ENCODE measurements at places on chromosomes 7 and 10.

GRCh38 chr7:124088590-124088989, 55.7 kb upstream of the TMEM229A start:
- DNase-seq: no peak

DNA sequence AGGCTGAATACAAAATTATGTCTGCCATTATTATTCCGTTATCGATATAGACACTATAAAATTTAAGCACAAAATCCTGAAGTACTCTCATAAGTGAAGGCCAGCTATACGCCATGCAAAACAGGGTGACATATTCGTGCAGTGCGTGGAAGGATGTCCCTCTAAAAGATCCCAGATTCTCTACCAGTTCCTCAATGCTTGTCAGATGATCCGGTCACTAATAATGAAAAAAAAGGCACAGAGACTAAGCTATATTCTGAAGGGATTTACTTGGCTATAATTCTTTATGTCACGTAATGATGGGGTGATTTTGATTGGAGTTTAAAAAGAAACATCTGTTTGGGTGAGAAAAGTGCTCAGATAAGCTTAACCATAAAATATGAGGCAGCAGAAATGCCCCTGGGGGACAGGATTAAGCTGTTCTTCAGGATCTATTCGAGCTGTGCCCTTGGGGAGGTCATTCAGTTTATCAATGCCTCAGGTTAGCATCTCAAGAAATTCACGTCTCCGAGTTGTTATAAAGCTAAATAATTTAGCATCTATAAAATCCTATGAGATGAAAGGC, 229.7 kb upstream of the PITRM1 start:
- DNase-seq: no peak

- no peak for DNase-seq
Measured at GRCh38 chr10:117178190-117178589, 19.1 kb upstream of the KCNK18 start.

- DNase-seq: no peak
Measured at GRCh38 chr7:18354108-18355085, 141.2 kb upstream of the HDAC9 start.

GRCh38 chr7:22417349-22417748, 60.4 kb upstream of the RAPGEF5 start:
- no peak for DNase-seq

DNA sequence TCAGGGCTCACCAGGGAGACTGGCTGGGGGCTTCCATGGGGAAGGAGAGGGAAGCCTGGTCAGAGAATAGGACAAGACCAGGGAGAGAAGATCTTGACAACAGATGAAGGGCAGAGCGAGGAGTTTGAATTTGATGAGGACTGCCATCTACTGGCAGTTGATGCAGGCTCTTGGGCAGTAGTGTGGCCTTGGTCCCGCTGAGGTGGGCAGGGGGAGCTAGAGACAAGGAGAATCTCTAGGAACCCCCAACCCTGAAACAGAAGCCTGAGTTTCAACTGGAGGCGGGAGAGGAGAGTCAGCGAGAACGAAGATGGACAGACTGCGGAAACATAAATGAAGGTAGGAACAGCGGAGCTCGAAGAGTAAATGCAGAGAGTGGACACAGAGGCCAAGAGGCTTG, 81.0 kb downstream of the PPP1R3C start:
- DNase-seq: no peak

- DNase-seq: no peak
Measured at GRCh38 chr7:35536396-35536826, 158.5 kb downstream of the HERPUD2 start.

GRCh38 chr7:149440222-149440621, 20.6 kb downstream of the ZNF777 start:
- no peak for DNase-seq

DNA sequence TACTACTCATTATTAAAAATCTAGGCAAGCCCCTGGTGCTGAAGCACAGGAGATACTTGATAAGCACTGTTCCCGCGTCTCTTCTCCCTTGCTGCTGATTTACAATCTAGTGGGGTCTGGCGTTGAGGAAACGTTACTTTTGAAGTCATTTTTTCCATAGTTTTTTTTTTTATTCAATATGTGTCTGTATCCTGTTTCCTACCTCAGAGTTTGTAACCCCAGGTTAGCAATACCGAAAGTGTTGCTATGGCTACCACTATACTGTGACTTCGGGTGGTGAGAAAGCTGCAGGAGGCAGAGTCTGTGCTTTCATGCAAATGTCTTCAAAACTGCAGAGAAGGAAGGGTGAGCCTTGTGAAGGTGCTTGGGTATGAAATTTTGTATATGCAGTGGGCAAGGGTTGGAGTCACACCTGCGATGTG, 458.8 kb upstream of the GHITM start:
- DNase-seq: no peak

- DNase-seq: no peak
Measured at GRCh38 chr7:107644309-107644974, 16.2 kb upstream of the SLC26A4 start.

DNA sequence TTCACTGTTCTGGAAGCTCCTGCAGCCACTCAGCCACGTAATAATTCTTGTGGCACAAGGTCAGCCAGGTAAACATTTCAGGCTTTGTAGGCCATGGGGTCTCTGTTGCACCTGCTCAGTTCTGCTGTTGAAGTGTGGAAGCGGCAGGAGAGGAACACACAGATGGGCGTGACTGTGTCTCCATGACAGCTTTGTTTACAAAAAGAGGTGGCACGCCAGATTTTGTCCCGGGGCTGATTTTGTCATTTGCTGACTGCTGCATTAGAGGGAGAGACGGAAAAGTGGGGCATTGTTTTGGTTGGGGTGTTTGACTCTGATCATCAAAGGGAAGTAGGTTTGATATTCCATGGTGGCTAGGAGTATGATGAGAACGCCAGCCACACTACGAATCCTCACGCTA, 103.1 kb downstream of the PRKAG2 start:
- DNase-seq: no peak

GRCh38 chr10:62707810-62708209, 96.7 kb upstream of the ADO start:
- DNase-seq: no peak

DNA sequence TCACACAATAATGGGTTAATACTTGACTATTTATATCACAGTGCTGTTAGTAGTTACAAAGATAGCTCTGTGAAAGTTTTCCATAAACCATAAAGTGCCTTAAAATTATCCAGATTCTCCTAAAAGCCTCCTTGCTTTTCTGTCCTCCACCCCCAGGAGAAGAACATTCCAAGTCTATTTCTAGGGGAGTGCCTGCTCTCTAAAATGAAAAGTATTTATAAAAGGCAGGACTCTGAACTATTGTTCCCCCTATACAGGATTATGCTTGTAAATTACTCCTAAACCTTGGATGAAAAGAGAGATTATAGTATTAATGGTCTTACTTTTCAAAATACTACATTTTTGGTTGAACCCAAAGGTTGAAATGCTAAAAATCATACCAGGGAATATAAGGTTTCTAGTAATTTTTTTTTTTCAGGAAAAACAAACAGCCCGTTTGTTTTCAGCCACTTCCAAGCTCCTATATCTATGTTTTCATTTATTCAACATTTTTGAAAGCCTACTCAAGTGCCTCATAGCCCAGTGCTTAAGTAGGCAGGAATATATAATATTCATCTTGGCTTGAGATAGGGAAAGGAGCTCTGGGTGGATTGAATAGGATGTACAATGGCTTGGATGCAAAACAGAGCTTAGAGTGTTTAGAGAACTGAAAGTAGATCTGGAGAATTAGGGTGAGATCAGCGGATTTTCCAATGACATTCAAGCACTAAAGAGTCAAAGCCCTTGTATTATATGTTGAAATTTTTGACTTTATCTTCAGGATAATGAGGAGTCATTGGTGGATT, 320.7 kb downstream of the GPR37 start:
- DNase-seq: no peak

- no peak for DNase-seq
Measured at GRCh38 chr7:155681663-155682062, 37.2 kb downstream of the RBM33 start.

GRCh38 chr7:77687747-77688144, 8.5 kb upstream of the RSBN1L start:
- no peak for DNase-seq

GRCh38 chr10:7950981-7951847, 103.3 kb upstream of the GATA3 start:
- no peak for DNase-seq

DNA sequence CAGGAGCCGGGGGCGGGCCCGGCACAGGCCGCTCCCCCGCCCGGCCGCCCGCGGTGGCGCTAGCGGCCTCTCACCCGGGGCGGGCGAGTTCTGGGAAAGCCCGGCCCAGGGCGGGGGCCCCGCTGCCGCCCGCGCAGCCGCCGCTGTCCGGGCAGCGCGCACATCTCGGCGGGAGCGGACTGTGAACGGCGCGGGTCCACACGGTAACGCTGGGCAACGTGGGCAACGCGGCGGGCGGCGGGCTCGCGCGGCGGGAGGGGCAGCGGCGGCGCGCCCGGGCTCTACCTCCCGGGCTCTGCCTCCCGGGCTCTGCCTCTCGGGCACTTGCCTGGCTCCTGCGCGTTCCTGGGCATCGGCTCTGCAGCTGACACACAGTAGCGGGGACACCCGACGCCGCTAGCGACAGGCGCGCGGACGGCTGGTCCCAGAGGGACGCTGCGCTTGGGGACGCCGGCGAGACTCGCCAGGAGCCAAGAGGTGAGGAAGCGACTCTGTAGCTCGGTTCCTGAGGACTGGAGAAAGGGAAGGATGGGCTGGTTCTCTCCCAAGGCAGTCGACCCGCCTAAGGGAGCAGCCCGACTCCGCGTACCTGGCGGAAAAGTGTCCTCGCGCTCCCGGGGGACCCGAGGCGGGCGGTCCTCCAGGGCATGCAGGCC, at the start of gene PLCE1:
PLCE1 (plus strand) TSS at position 150 of the 656 bp plus-strand sequence. CDS start 37,116 bp downstream, outside the sequence.
- DNase-seq: no peak

GRCh38 chr7:25830215-25830614, 321.8 kb upstream of the NFE2L3 start:
- DNase-seq: no peak

- DNase-seq: no peak
Measured at GRCh38 chr10:123655751-123656150, 10.4 kb upstream of the GPR26 start.

GRCh38 chr7:4836206-4836661, 25.6 kb downstream of the PAPOLB start:
- DNase-seq: no peak

DNA sequence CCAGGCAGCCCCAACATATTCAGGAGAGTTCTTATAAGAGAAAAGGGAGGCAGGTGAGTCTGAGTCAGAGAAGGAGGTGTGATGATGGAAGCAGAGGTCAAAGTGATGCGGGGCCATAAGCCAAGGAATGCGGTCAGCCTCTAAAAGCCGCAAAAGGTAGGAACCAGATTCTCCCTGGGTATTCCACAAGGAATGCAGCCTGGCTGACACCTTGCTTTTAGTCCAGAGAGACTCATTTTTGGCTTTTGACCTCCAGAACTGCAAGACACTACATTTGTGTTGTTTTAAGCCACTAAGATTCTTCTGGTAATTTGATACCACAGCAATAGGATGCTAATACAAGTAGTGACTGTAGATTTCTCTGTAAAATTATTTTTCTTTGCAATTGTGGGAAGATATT, 151.5 kb upstream of the EEPD1 start:
- no peak for DNase-seq

DNA sequence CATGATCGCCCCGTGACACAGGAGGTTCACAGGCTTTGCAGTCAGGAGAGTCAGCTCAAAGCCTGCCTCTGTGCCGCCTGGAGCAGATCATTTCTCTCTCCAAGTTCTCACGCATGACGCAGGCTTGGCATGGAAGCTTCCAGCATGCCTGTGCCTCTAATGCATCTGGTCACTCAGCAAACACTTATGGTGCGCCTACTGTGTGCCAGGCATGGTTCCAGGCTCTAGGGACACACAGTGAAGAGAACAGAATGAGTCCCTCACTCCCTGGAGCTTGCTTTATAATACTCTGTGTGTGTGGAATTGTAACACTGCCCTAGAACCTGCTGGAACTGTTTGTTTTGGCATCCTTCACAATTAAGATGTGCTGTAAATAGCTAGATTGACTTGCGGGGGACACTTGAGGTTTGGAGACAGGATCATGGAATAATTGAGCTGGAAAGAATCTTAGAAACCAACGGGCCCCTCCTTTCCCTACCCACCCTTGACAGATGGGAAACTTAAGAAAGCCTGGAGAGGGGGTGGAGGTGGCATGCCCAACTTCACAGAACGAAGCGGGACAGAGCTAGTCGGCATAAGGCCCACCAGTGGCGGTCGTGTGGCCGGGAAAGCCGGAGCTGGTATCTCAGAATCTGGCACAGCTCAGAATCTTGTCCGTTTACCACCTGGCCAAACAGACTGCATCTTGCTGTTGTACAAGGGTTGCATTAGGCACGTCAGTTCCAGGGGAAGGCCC, 4.6 kb upstream of the MYH16 start:
- DNase-seq: no peak

GRCh38 chr10:124520558-124521428, 59.2 kb downstream of the LHPP start:
- no peak for DNase-seq

GRCh38 chr7:141652691-141653090, 49.3 kb downstream of the DENND11 start:
- no peak for DNase-seq

DNA sequence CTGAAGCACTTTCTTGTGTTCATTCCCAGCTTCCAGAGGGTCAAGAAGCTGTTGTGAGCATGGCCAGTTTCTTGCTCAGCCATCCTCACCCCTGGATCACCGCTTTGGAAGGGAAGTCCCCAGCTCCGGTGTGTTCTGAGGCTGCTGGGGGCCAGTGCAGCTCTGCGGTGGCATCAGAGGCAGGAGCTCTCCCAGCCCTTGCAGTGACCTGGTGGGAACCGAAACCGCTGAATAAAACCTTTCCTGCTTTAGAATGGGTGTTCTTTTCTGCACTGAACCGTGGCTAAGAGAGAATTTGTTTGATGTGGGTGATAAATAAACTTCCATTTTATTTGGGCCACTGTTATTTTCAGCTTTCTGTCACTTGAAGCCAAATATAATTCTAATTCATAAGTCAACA, 450.9 kb upstream of the VSTM2A start:
- DNase-seq: no peak

GRCh38 chr10:35194906-35195305, 68.3 kb downstream of the CREM start:
- no peak for DNase-seq

- DNase-seq: no peak
Measured at GRCh38 chr7:20577441-20578071, 37.9 kb upstream of the ABCB5 start.

- no peak for DNase-seq
Measured at GRCh38 chr7:27235387-27236311, 7.0 kb upstream of the EVX1 start.

Measured in activated gamma-delta T cell treated with Interleukin-2 at 50 U/mL for 16 hours (primary cell).